HT1080 (cell line): ENCODE measurements at places on chromosomes 5 and 9. TPM values are rescaled to one million over a fixed set of nuclear protein-coding genes. Genes with fewer than 3 reads are reported as not detected.

The ZNG1E gene
- total RNA-seq, result 24.2 and 28.6 TPM in 2 replicates

The S1PR3 gene
- 0.05 TPM in 1 of 2 replicates, not detected in the other for total RNA-seq

The IRF1 gene
- 6.3 and 13.6 TPM in 2 replicates for total RNA-seq

DNA sequence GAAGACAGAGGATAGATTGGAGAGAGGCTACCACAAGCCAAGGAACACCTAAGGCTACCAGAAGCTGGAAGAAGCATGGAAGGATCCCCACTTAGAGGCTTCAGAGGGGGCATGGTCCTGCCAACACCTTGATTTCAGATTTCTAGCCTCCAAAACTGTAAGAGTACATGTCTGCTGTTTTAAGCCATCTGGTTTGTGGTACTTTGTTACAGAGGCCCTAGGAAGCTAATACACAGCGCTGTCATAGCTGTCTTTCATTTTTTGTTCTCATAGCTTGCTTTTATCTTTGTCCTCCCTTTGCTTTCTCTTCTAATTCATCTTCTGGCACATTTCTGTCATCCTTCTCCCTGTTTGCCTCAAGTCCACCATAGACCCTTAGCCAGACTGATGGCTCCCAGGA is 104.5 kb downstream of the ATP10B start:
- no peak for DNase-seq

DNA sequence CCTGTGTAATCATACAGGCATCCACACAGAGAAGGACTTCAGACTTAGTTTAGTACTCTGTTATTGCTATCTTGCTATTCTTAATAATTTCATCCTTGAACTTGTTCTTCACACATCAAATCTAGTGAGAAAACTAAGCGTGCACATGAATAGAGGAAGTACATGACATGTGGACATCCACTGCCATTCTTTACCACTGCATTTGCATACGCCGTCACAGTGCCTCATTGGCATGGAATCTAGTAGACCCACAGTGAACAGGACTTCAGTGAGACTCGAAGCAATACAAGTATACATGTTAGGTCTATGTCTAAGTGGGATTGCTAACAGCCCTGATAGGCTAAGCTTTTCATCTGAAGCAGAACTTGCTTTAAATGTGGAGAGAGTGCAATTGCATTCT is 592.1 kb downstream of the TLE4 start:
- DNase-seq, result no peak

- no peak for DNase-seq
Measured at GRCh38 chr5:9589049-9589835, 40.9 kb downstream of the TAS2R1 start.

DNA sequence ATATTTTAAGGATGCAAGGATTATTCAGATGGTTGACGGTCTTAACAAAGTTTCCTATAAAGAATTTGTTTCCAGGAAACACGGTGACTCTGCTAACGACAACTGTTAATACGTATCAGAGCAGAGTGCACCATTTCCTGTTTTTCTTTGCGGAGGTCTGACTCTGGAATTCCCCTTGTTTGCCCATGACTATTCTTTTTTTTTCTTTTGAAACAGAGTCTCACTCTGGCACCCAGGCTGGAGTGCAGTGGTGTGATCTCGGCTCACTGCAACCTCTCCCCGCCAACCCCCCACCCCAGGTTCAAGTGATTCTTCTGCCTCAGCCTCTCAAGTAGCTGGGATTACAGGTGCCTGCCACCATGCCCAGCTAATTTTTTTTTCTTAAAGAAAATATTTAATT is 115.9 kb downstream of the CDC42SE2 start:
- peak; percentile 71 for DNase-seq
